K562 (cell line): ENCODE measurements at places on chromosomes 16 and 17. TPM values are rescaled to one million over a fixed set of nuclear protein-coding genes. Genes with fewer than 3 reads are reported as not detected.
A peak's percentile ranks its signal among the peaks of the same experiment; 100 is the strongest.

DNA sequence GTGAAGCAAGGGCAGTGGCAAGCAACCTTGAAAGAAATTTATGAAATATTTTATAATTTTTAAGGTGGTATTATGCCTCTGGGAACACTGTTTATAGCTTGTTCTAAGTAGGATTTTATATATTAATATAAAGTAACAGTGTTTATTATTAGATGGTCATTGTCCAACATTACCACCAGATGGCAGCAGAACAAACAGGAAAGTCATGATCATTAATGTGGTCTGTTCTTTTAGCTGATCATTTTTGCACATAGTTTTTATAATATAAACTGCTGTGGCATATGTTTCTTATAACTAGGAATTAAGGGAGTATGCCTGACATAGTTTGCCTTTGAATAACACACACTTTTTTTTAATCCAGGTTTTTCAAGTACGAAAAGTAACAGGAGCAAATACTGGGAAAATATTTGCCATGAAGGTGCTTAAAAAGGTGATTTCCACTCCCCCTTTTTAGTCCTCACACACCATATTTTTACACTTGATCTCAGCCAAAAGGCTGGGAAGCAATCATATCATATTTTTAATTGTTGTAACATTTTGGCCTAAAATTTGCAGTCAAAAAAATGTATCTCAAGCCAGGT lies 21.4 kb downstream of the RPS6KB1 start:
- peak; percentile 49 for DNase-seq

DNA sequence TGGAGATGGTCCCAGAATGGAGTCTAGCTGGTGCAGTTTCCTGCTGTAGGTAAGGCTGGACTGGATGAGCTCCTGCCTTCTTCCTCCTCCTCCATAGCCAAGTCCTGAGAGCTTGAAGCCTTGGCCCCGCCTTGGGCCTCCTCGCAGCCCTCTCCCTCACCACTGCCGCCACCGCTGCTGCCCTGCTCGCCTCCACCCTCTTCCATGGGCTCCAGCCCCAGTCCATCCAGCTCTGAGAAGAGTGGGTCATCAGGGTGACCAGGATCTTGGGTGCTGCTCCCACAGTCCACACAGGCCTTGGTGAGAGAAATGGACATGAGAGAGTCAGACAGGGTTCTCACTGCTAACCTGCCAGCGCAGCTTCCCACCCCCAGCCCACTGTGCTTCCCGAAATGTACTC lies 11.2 kb downstream of the PER1 start:
- DNase-seq = no peak

DNA sequence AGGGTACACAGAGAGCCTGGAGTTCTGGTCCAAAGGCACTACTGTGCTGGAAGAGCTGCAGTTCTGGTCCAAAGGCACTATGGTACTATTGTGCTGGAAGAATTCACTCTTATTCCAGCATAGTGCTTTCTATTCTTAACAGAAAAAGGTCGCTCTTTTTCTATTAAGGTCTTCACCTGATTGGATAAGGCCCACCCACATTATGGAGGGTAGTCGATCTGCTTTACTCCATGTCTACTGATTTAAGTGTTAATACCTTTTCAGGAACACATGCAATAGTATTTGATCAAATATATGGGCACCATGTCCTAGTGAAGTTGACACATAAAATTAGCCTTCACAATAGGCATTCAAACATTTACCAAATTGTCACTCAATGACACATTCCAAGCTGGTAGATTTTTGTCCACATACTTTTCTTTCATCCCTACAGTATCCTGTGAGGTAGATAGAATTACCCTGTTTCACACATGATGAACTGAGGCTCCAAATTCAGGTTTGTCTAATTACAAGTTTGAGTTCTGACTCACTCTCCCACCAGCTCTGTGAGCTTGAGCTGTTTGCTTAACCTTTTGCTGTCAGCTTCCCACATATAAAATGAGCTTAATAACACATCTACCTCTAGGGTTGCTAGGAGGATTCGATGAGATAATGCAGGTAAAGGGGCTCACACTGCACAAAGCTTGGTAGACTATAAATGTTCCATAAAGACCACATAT lies 129.9 kb downstream of the AIPL1 start:
- DNase-seq = no peak

GRCh38 chr17:73292031-73292531 lies 19.7 kb downstream of the CDC42EP4 start:
- no peak for DNase-seq

GRCh38 chr17:22217135-22217534 lies 524.8 kb downstream of the KCNJ18 start:
- no peak for DNase-seq

- DNase-seq = no peak
Observed at GRCh38 chr17:77304746-77305473, 164.1 kb downstream of the SEC14L1 start.

The CLEC18C gene
- 0.38 and 0.60 TPM in 2 replicates for polyA plus RNA-seq

DNA sequence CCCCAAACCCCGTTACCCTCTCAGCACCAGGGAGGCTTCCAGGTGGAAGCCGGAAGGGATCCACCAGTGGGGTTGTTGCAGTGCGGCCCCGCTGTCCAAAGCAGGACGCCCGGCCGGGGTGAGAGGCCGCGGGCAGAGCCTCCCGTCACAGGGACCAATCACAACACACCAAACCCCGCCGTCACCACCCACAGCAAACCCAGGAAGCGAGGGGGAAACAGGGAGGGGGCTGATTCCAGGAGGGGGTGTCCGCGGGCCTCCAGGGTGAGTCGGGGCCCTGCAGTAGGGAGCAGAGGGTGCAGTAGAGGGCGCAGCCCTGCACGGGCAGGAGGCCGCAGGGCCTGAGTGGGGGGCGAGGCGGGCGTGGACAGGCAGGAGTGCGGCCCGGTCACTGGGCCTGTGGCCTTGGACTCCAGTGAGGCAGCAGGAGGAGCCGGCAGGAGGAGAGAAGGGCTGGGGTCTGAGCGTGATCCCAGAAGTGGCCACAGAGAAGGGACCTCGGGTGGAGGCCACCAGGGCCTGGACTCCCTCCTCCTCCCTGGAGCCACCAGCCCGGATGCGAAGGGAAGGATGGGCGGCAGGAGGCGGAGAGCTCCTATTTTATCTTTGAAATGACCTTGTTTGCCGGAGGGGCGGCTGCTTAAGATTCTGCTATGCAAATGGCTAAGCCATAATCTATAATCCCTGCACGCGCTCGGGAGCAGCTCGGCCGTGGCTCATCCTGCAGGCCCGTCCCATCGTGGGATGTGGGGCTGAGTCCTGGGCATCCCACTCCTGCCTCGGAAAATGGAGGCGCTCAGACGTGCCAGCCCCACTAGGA lies 41.5 kb downstream of the ZFPM1 start:
- peak; percentile 87 for DNase-seq

GRCh38 chr16:48220891-48221290 lies 23.2 kb upstream of the LONP2 start:
- DNase-seq = no peak

GRCh38 chr16:66899945-66900710 lies 18.6 kb downstream of the CDH16 start:
- DNase-seq = peak; percentile 82
